Stimulated activated CD4-positive, alpha-beta T cell treated with anti-CD3 and anti-CD28 coated beads, Interleukin-4, amount 100 ng/mL, for 24 hours (primary cell): ENCODE measurements at places on chromosomes 7 and 10.

DNA sequence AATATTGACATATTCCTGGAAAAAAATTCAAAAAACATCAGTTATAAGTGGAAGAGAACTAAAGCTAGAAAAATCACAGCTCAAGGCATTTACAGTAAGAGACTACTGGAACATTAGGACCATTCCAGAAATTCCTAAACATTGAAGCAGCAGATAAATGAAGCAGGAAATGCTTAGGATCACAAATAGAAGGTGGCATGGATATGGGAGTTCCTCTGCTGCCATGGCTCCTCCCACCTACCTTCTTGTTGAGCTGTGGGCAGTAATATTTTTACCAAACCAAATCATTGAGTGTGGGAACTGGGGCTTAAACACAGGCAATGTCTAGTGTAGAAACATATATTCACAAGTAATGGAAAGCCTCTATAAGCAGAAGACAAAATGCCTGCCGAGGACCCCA, 292.8 kb downstream of the ANKRD7 start:
- no peak for DNase-seq

- DNase-seq: no peak
Observed at GRCh38 chr10:35743851-35744250, 101.8 kb upstream of the FZD8 start.

DNA sequence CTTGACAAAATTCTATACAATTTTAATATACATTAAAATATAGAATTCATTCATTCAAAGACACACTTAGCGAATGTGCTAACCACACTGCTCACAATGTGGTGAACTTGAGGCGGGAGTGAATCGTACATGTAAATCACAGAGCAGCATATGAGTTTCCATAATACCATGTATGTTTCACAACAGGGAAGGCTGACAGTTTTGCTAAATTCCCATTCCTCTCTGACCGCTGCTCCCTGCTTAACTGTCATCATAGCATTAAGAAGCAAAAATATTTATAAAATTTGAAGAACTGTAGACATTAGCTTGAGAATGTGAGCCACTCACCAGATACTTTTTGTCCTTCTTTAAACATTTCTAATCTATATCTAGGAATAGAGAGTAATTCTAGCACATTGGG, 763.3 kb downstream of the MAGI2 start:
- no peak for DNase-seq

DNA sequence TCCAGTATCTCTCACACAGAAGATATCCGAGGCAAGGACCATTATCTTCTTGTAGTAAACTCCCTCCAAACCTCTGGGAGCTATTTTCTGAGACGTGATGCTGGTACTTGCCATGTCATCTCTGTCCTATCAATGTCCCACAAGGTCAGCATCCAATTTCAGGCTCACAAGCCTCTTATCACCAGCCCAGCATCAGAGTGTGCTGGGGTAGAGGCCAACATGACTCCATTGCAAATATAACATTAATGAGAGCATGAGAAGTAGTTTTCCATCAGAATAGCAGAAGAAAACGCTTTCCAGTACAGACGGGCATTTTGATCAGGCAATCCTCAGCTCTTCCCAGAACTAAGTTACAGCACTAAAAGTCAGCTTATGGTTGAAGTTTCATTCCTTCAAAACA, 5.6 kb downstream of the MORN4 start:
- DNase-seq: no peak

- DNase-seq: no peak
Observed at GRCh38 chr10:113036619-113037018, 86.6 kb downstream of the TCF7L2 start.

GRCh38 chr10:124222988-124223710, 129.8 kb upstream of the CHST15 start:
- DNase-seq: no peak

GRCh38 chr10:124831116-124831515, 29.5 kb downstream of the ABRAXAS2 start:
- no peak for DNase-seq

GRCh38 chr7:132001146-132001545, 444.7 kb upstream of the PODXL start:
- no peak for DNase-seq

DNA sequence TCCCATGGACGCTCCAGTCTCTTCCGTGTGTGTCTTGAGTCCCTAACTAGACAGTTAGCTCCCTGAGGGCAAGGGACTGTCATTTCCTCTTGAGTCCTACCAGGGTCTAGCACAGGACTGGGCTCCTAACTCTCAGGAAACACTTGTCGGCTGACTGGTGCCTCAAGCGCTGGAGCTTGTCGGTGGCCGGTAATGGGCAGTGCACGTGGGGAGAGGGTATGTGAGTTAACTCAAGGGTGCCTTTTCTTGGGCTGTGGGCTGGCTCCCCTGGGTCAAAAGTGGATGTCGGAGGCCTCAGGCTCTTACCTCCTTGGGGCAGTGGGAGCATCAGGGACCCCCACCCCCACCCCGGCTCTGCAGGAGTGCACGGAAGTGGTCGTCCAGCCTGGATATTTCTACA, 32.9 kb downstream of the ZNF775 start:
- no peak for DNase-seq

DNA sequence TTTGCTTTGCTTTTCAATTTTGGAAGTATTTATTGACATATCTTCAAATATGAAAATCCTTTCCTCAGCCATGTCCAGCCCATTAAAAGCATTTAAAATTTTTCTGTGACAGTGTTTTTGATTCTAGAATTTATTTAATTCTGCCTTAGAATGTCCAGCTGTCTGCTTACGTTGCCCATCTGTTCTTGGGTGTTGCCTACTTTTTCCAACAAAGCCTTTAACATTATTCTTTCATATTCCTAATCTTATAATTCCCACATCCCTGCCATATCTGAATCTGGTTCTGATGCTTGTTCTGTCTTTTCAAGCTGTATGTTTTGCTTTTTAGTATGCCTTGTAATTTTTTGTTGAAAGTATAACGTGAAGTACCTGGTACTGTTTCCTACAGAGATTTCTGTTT, 204.7 kb upstream of the VSTM2A start:
- DNase-seq: no peak

GRCh38 chr7:98463837-98464557, 63.1 kb upstream of the BAIAP2L1 start:
- DNase-seq: no peak

- DNase-seq: no peak
Observed at GRCh38 chr7:45890902-45891461, 2.7 kb downstream of the IGFBP1 start.

DNA sequence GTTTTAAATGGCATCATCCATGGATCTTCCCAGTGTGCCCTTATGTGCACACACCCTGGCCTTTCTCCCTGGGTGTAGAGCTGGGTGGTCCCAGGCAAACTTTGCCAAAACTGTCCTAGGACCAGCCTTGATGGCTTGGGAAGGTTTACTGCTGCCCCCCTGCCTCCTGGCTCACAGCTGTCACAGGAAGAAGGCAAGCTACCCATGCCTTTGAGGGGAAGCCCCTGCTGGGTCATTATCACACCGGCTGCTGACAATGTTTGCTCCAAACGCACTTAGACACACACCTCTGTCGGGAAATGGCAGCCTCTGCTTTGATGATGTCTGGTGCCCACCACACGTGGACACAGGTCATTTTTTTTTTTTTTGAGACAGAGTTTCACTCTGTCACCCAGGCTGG, 25.2 kb upstream of the FIGNL1 start:
- DNase-seq: no peak

DNA sequence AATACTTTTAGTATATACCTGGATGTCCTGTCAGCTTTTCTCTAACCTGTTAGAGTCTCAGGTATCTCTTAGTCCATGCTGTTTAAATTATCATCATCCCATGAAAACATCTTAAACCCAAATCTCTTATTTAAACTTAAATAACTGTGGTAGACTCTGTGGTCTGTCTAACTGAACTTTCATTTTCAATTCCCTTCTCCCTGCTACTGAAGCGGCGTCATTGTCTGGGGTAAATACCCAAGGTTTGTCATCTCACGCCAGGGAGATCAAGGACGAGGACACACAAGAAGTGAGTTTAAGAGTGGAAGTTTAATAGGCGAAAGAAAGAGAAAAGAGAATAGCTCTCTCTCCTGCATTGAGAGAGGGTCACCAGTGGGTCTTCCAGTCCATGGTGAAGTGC, 804.4 kb upstream of the CELF2 start:
- no peak for DNase-seq

DNA sequence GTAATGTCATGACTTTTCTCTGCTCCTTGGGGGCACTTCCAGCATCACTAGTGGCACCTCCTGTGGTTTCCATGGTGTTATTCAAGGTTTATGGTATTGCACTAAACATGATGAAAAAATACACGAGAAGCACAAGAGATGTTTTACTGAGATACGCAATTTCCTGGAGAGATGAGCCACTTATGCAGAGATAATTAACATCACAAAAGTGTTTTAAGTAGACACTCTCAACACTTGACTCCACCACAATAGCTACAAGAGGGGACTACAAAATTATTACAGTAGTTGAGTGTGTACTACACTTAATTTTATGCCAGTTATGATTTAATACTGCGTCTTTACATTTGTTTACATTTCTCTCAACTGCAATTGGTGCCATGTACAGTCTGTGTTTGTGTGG, 906.7 kb downstream of the DNAJB9 start:
- DNase-seq: no peak

DNA sequence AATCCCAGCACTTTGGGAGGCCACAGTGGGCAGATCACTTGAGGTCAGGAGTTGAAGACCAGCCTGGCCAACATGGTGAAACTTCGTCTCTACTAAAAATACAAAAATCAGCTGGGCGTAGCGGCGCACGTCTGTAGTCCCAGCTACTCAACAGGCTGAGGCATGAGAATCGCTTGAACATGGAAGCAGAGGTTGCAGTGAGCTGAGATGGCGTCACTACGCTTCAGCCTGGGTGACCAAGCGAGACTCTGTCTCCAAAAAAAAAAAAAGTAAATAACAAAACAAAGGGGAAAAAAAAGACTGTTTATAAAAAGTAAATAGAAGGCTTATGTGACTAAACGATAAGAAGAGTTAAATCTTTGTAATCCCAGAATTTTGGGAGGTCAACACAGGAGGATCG, 15.0 kb upstream of the DNMBP start:
- no peak for DNase-seq

DNA sequence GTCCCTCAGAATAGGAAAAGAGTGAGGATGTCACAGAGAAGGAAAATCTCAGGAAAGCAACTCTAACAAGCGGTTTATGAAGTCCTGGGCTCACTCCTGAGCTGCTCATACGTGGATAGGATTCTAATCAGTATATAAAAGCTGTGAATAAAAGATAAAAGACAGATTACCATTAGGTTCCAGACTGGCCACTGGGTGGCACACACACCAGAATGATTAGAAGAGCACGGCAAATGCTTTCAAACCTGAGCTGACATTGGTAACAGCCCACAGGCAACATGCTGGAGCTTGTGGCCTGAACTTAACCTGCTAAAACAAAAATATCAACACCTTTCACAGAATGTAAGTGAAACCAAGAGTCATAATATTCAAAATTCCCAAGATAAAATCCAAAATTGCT, 370.8 kb downstream of the GRID1 start:
- peak; percentile 9 for DNase-seq

DNA sequence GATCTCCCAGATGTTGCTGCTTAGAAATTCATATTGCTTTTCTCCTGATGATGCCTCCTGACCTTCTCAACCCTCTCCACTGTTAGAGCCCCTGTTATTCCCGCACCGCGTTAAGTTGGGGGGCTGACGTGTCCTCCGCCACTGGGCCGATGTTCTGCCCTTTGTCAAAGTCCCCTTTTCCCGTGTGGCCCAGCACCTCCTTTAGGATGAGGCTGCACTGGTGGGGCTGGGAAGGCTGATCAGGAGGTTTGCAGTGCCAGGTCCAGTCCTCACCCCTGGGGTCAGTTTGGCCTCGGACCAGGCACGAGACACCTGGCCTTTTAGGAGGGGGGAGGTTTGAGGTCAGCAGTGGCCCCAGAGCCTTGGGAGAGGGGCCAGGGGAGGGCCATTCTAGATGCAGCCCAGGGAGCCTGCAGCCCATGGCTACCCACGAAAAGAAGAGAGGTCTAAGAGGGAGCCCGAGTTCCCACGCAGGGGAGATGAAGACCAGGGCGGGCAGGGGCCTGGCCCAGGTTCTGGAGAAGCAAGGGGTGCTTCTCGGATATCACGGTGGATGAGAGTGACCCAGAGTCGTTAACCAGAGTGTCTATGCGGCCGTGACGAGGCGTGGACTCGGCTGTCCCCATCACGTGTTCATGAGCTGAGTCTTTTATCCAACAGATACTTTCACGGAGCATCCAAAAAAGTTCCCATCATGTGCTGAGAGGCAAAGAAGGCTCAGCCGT, 150.4 kb downstream of the DNAJB6 start:
- no peak for DNase-seq

DNA sequence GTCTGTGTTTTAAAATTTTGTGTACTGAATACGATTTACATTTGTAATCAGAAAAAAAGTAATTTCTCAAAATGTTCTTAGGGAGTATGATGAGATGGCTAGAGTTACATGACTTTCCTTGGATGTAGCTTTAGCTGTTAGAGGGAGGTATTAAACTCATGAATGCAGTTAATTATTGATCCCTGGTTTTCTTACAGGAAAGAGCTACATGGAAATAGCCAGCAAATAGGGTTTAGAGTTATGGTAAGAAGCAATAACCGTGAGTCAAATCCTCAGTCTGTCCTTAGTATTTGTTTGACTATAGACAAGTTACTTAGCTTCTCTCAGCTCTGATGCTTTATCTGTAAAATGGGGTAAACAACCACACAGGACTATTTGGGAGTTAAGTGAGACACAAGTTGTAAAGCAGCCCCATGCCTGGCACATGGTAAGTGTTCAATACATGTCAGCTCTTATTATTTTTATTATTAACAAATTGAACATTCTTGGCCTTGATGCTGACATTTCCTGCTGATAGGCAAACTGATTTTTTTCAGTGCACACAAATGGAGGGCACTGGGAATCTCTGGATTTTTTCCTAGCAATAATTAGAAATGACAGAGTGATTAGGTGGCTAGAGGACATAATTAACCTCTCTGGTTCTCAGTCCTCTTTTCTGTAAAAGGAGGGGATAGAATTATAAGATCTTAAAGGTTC, 204.5 kb upstream of the PHYHIPL start:
- no peak for DNase-seq

GRCh38 chr10:74377476-74377875, 226.5 kb downstream of the ADK start:
- no peak for DNase-seq

GRCh38 chr7:126449611-126450268, 803.0 kb downstream of the GRM8 start:
- DNase-seq: no peak

DNA sequence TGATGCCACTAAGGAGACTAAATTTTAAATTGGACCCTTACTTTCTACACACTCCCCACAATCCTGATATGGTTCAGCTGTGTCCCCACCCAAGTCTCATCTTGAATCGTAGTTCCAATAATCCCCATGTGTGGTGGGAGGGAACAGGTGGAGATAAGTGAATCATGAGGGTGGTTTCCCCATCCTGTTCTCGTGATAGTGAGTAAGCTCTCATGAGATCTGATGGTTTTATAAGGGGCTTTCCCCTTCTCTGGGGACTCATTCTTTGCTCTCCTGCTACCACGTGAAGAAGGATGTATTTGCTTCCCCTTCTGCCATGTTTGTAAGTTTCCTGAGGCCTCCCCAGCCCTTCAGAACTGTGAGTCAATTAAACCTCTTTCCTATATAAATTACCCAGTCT, 18.4 kb upstream of the BET1 start:
- DNase-seq: peak; percentile 34

- no peak for DNase-seq
Observed at GRCh38 chr10:28478646-28479045, 54.3 kb upstream of the WAC start.

GRCh38 chr10:114821915-114822443, 399 bp downstream of the FHIP2A start:
- no peak for DNase-seq
